ENCODE measurements at places on chromosomes 2 and 18.

- H3K4me3 ChIP-seq: no peak overlapping the region
- peaks cover 6% of the 10 kb centered on the region for H3K4me1 ChIP-seq
- H3K27me3 ChIP-seq: no peaks in the 10 kb centered on the region
These were observed 49.3 kb downstream of the CD8B2 start for GRCh38 chr2:106536490-106536889.

DNA sequence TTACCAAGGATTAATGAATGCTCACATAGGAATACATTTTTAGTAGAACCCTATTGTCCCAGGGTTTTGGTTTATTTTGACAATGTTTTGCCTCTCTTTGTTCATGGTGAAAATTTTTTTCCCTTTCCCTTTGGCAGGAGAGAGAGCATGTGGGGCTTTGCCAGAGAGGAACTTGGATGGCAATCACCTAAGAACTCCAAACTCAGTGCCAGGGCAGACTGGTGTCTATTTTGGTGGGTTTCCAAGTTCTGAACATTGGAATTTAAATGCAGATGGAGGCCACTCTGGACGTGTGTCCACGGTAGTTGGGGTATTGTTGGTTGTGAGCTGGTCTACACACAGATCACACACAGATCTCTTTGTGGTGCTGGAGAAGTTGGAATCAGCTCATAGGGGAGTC, 2091.1 kb upstream of the PIK3C3 start:
- H3K4me3 ChIP-seq: no peak overlapping the region
- H3K27me3 ChIP-seq: no peaks in the 10 kb centered on the region

DNA sequence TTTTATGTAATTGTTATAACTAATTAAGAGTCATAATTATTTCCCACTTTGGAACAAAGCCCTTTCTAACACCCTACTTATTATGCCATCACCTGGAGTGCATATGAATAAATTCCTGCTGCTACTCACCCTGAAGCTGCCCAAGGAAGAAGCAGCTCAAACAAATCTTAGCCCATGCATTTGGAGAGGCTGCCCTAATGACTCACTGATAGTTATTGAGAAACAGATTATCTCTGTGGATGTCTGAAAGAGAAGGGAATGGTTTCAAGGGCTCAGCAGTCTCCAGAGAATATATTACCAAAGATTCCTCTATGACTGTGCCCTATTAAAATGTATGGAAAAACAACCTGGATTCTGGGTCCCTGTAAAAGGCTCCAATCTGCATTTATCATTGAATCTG, 81.0 kb downstream of the GPR39 start:
- no peaks in the 10 kb centered on the region for H3K27me3 ChIP-seq
- no peak for DNase-seq
- H3K36me3 ChIP-seq: no peaks in the 10 kb centered on the region
- no peak overlapping the region for H3K4me3 ChIP-seq

GRCh38 chr18:6370410-6370809, 44.3 kb downstream of the L3MBTL4 start:
- H3K36me3 ChIP-seq: no peaks in the 10 kb centered on the region
- no peak for DNase-seq
- H3K27ac ChIP-seq: no peak overlapping the region
- H3K27me3 ChIP-seq: no peaks in the 10 kb centered on the region
- no peak overlapping the region for H3K4me3 ChIP-seq
- H3K4me1 ChIP-seq: peaks cover 13% of the 10 kb centered on the region

GRCh38 chr2:60818272-60818671, 62.2 kb downstream of the PAPOLG start:
- H3K27ac ChIP-seq: no peak overlapping the region
- DNase-seq: no peak
- no peak overlapping the region for H3K4me3 ChIP-seq
- no peaks in the 10 kb centered on the region for H3K27me3 ChIP-seq

DNA sequence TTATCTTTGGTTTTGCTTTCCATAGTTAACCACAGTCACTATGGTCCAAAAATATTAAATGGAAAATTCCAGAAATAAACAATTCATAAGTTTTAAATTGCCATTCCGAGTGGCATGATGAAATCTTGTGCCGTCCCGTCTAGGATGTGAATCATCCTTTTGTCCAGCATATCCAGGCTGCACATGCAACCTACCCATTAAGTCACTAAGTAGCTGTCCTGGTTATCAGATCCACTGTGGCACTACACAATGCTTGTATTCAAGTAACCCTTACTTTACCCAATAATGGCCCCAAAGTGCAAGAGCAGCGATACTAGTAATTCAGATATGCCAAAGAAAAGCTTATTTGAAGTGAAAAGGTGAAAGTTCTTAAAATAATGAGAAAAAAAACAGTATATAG, 10.7 kb downstream of the USP34 start:
- peaks cover 36% of the 10 kb centered on the region for H3K4me1 ChIP-seq
- H3K27ac ChIP-seq: peak overlapping the region; percentile 37
- no peaks in the 10 kb centered on the region for H3K27me3 ChIP-seq
- H3K4me3 ChIP-seq: no peak overlapping the region
- DNase-seq: peak; percentile 21

DNA sequence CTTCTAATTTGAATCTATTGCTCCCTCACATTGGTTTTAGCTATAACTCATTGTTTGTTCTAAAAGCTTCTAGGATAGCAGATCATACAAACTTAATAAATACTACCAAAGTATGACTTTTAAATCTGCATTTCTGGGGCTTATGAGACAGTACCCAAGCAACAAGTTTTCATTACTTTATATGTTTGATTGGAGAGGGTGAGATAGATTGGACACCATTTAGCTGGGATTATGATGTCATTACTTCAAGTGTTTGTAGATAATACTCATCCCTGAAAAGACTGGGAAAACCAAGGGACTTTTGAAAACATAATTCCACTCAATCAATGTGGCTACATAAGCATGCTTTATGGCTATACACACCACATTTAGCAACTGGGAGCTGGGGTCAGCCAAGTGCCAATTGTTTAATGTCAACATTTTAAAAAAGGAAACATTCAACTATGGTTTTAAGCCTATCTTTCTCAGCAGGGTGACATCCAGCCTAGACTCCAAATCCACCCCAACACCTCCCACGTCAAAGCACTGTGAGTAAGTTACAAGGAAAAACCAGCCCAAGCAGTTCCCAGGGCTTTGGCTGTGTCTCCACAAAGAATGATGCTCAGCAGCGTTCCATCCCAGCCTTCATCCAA, 119.9 kb downstream of the ETAA1 start:
- H3K27ac ChIP-seq: no peak overlapping the region
- H3K36me3 ChIP-seq: no peaks in the 10 kb centered on the region
- H3K4me1 ChIP-seq: no peaks in the 10 kb centered on the region
- H3K4me3 ChIP-seq: no peak overlapping the region
- no peak for DNase-seq

- no peaks in the 10 kb centered on the region for H3K36me3 ChIP-seq
- H3K4me1 ChIP-seq: no peaks in the 10 kb centered on the region
- H3K27ac ChIP-seq: no peak overlapping the region
- H3K27me3 ChIP-seq: no peaks in the 10 kb centered on the region
- DNase-seq: no peak
These were observed 67.4 kb downstream of the NAB1 start for GRCh38 chr2:190716176-190716807.

DNA sequence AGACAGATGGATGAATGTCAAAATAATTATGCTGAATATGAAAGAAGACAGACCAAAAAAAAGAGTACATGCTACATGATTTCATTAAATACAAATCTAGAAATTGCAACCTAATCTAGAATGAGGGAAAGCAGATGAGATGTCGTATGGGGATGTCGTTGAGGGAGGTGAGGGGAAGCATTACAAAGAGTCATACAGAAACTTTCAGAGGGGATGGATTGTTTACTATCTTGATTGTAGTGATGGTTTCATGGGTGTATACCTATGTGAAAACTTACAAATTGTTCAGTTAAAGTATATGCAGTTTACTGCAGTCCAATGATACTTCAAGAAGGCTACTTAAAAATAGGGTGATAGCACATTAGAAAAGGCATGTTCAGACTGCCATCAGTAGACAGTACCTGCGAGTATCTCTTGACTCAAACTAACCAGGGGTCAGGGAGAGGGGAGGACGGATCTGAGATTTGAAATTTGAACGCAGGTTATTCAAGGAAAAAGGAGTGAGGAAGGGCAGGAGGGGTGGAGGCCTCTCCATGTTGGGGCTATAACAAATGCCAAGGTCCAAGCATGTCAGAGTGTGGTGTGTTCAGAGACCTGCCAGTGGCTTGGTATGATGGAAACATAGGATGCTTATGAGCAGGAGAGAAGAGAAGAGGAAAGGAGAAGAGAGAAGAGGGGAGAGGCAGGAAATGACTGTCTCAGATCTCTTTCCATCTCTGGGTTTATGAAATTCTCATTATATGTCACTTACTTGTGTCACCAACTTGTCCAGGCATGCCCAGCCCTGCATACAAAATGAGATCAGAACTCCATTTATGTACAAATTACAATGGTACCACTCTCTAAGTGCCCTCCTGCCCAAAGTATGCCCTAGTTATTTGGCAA, 257.3 kb upstream of the CXCR4 start:
- no peak overlapping the region for H3K27ac ChIP-seq
- no peak overlapping the region for H3K4me3 ChIP-seq
- no peaks in the 10 kb centered on the region for H3K36me3 ChIP-seq
- DNase-seq: no peak

- H3K27ac ChIP-seq: no peak overlapping the region
- H3K27me3 ChIP-seq: no peaks in the 10 kb centered on the region
- no peak overlapping the region for H3K4me3 ChIP-seq
- H3K4me1 ChIP-seq: no peaks in the 10 kb centered on the region
- no peak for DNase-seq
- no peaks in the 10 kb centered on the region for H3K36me3 ChIP-seq
These were observed 28.4 kb downstream of the ARHGEF4 start for GRCh38 chr2:130864830-130865800.

DNA sequence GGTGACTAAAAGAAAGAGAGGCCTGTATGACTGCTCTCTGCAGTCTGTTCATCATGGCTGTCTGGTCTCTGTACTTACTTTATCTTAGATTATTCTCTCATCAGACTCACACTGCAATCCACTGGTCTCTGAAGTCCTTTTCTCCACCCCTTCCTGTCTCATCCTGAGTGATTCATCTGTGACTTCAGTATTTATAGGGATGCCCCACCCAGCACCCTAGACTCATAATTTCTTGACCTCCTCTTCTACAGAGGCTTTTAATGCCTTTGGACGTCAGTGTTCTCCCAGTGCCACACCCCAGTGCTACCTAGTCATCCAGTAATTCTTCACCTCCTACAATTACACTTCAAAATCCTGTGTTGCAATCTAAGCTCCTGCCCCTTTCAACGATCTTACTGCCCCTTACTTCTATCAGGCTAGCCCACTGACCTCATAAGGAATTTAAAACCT, 14.9 kb upstream of the ITPRID2 start:
- H3K27me3 ChIP-seq: no peaks in the 10 kb centered on the region
- H3K4me1 ChIP-seq: no peaks in the 10 kb centered on the region
- H3K36me3 ChIP-seq: no peaks in the 10 kb centered on the region
- DNase-seq: peak; percentile 24

DNA sequence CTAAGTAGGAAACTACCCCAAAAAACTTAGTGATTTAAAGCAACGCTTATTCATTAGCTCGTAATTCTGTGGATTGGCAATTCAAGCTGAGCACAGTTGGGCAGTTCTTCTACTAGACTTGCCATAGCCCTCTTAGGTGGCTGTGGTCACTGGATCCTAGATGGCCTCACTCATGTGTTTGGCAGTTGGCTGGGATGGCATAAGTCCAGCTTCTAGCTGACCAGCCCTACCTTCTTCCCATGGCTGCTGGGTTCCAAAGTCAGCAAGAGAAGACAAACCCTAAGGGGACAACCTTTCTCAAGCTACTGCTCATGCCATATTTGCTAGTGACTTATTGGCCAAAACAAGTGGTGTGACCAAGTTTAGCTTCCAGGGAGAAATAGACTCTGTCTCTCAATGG, 95.3 kb downstream of the COPS8 start:
- H3K4me1 ChIP-seq: no peaks in the 10 kb centered on the region
- no peaks in the 10 kb centered on the region for H3K36me3 ChIP-seq
- no peak for DNase-seq
- no peak overlapping the region for H3K4me3 ChIP-seq
- no peaks in the 10 kb centered on the region for H3K27me3 ChIP-seq

DNA sequence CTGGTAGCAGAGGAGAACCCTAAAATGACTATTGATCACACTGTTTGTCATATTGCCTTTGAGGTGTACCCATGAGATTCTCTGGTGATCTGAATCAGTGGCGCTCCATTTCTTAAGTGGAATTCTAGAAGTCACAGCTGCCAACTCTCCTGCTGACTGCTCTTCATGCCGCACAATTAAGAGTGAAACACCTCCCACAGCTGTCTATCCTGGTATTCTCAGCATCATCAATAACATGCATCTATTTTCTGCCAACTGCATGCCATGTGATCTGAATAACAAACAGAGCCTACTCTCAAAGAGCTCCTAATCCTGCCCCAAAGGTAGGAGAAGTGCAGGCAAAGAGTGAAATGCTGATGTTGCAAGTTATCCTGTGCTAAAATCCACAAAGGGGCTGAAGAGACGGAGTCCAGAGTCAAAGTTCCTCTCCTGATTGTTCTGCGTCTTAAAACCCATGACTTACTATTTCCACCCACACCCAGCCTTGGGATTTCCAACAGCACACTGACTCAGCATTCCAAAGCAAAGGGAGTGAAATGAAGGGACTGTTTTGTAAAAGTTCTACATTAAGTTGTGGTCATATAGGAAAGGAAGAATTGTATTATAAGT, 13.7 kb upstream of the DAPL1 start:
- H3K27ac ChIP-seq: no peak overlapping the region
- no peak for DNase-seq
- H3K4me3 ChIP-seq: no peak overlapping the region
- no peaks in the 10 kb centered on the region for H3K27me3 ChIP-seq
- H3K4me1 ChIP-seq: no peaks in the 10 kb centered on the region

- DNase-seq: no peak
- no peaks in the 10 kb centered on the region for H3K27me3 ChIP-seq
- H3K4me3 ChIP-seq: no peak overlapping the region
- no peak overlapping the region for H3K27ac ChIP-seq
- H3K36me3 ChIP-seq: no peaks in the 10 kb centered on the region
- H3K4me1 ChIP-seq: no peaks in the 10 kb centered on the region
These were observed 81.5 kb upstream of the YWHAQ start for GRCh38 chr2:9712263-9712662.

GRCh38 chr2:56132138-56132537, 51.7 kb upstream of the CCDC85A start:
- H3K36me3 ChIP-seq: no peaks in the 10 kb centered on the region
- no peak for DNase-seq
- H3K27ac ChIP-seq: no peak overlapping the region
- no peak overlapping the region for H3K4me3 ChIP-seq
- no peaks in the 10 kb centered on the region for H3K4me1 ChIP-seq
